AG09319 (cell line): ENCODE measurements at places on chromosomes 16 and 17.

DNA sequence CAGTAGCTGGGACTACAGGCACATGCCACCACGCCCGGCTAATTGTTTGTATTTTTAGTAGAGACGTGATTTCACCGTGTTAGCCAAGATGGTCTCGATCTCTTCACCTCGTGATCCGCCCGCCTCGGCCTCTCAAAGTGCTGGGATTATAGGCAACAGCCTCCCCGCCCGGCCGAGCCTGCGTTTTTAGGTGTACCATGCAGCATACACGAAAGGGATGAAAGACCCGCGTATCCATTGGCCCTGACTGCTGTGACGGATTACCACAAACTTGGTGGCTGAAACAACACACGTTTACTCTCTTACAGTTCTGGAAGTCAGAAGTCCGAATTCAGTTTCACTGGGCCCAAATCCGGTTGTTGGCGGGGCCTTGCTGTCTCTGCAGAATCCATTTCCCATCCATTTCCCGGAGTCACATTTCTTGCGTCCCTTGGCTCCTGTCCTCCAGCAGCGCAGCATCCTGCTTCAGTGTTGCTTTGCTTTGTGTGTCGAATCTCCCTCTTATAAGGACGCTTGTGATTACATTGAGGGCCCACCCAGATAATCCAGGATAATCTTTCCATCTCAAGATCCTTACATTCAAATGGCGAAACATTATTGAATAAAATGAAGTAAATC is 8.3 kb upstream of the GUCY2D start:
- DNase-seq = no peak

GRCh38 chr17:13176436-13176835 is 158.6 kb upstream of the ELAC2 start:
- no peak for DNase-seq

DNA sequence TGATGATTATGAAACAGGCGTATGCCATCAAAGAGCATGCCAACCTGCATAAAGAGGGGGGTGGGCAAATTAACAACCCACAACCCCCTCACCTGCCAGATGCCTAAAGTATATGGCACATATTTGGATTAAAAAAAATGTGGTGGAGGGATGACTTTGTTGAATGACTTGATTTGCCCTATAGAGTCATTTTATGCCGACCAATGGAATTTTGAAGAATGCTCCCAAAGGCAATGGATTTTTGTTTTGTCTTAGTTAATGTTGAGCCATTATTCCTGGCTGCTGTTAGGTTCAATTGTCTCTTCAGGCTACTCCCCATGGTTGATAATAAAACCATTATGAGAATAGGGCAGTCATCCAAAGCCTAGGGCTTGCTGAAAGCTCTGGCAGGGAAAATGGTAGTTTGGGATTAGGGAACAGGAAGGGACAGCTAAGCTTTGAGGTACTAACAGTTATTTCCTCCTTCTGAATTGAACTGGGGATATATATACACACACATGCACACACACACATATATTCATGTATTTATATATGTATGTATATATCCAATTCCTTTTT is 5.8 kb upstream of the CHCT1 start:
- no peak for DNase-seq

- no peak for DNase-seq
These were observed 69.4 kb downstream of the NTN1 start for GRCh38 chr17:9090641-9091096.

- no peak for DNase-seq
These were observed 63.3 kb downstream of the RNF213 start for GRCh38 chr17:80323982-80324381.

- no peak for DNase-seq
These were observed 939 bp downstream of the BCL6B start for GRCh38 chr17:7023576-7024401.

- no peak for DNase-seq
These were observed 14.6 kb upstream of the TMEM92 start for GRCh38 chr17:50259477-50260324.

GRCh38 chr16:19118938-19119431 is 5.2 kb downstream of the ITPRIPL2 start:
- DNase-seq = no peak

DNA sequence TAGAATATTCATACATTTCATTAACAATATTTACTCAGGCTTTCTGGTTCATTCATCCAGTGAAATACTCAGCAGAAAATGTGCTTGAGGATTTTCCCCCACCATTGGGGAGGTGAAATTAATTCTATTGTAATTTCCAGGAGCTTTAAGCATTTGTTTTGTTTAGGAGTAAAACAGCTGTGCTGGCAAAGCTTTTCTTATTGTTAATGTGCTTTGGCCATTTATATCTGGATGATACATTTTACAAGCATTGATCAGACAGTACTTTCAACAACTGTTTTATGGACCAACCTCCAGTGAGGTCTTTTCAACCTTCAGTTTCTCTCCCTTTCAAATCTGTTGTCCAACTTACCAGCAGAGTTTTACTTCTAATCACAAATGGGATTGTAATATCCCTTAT is 672.4 kb downstream of the CDH11 start:
- no peak for DNase-seq

- DNase-seq = no peak
These were observed 2.2 kb downstream of the NT5M start for GRCh38 chr17:17305281-17305801.

GRCh38 chr16:5865236-5865635 is 767.6 kb upstream of the EEF2KMT start:
- DNase-seq = no peak

DNA sequence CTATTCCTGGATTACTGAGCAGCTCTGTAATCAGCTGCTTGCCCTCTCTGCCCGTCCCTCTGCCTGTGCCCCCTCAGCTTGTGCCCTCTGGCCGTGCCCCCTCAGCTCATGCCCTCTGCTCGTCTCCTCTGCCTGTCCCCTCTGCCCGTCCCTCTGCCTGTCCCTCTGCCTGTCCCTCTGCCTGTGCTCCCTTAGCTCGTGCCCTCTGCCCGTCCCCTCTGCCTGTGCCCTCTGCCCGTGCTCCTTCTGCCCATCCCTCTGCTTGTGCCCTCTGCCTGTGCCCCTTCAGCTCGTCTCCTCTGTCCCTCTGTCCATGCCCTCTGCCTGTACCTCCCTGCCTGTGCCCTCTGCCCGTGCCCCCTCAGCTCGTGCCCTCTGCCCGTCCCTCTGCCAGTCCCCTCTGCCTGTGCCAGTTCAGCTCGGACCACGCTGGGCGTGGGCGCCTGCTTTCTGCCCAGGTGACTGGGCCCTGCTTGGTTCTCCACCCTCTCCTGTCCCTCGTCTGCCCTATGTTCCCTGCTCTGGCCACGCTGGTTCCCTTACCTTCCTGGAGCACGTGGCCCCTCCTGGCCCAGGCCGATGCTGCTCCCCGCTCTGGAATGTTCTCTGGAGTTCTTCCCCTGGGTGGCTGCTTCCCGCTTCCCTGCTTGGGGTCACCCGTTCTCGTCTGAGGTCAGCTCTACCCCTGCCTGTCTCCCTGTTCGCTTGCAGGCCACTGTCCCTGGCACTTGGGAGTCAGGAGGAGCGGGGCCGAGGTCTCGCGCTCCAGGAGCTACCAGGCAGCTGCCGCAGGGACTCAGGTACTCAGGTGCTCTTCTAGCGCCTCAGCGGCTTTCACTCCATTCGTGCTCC is 63.9 kb downstream of the BANP start:
- no peak for DNase-seq

GRCh38 chr17:19398301-19399181 is 11.6 kb upstream of the MFAP4 start:
- DNase-seq = no peak

- DNase-seq = no peak
These were observed 313.3 kb downstream of the FOXL1 start for GRCh38 chr16:86891631-86892030.

- DNase-seq = no peak
These were observed 45.7 kb downstream of the VAT1L start for GRCh38 chr16:77833921-77834634.

DNA sequence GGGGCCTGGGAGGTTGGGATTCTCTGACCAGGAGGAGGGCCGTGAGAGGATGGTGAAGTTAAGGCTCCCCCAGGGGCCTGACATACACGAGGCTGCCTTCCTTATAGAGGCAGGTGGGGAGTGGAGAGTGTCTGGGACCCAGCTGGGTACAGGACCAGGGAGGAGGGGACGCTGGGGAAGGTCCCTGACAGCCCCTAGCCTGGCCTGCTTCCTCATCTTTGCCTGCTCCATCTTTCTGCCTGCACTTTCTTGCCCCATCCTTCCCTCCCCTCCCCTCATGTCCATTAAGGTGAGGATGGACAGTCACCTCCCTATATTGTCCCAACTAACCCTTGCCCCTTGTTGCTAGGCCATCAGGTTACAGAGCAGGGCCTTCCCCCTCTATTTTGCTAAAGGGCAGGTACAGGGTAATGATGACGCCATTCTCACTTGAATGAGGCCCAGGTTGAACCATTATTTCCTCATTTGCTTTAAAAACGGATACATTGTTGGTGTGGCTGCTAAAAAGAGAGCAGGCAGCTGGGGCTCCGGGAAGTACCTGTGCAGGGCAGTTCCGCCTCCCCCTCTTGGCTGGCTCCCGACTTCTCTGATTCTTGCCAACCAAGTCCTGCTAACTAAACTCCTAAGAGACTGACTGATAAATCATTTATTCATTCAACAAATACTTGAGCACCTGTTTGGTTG is 1.3 kb downstream of the C17orf99 start:
- no peak for DNase-seq

GRCh38 chr17:67198131-67198530 is 46.9 kb downstream of the HELZ start:
- no peak for DNase-seq

DNA sequence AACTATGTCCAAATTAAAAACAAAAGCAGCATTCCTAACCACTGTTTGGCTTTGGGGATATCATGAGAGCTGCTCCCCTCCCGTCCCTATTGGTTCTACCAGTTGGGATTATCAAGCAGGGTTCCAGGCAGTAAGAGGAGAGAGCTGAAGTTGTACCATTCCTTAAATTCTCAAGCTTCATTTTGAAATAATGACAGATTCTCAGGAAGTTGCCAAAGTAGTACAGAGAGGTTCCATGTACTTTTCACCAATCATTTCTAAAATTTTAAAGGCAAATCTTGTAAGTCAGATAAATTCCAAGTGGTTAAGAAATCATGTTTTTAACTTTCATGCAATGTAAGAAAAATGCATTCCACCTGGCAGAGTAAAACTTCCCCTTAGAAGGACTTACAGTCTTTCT is 36.9 kb downstream of the TEX2 start:
- DNase-seq = no peak

- no peak for DNase-seq
These were observed 43.4 kb downstream of the HNF1B start for GRCh38 chr17:37701496-37701898.

DNA sequence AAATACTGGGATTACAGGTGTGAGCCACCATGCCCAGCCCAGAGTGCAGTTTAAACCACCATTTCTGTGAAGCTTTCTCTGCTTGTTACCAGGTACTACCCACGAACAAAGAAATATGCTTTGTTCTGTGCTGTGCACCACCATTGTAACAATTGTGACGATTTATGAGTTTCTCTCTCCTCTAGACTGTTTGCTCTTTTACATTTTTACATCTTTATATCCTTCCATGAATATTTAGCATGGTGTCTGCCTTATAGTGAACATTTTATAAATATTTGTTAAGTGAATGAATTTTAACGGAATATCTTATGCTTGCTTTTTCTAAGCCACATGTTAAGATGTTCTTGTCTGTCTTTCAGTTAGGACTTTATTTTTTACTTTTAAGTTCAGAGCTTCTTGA is 60.3 kb downstream of the OMG start:
- DNase-seq = no peak

GRCh38 chr17:81388091-81388611 is 7.1 kb upstream of the BAHCC1 start:
- DNase-seq = no peak

DNA sequence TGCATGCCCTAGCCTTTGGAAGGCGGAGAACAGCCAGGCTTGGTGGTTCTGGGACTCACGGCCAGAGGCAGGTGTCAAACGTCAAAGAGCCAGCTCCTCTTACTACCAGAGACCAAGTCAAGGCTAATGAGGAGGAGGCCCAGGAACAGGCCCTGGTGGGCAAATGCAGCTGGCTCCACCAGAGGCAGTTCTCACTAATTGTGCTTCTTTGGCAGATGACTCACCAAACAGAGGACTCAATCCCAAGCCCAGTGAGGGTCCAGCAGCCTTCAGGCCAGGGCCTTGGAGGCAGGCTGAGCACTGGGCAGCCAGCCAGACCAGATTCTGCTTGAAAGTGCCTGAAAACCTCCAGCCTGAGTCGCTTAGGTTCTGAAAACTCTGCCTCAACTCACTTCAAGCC is 336.5 kb upstream of the CDH5 start:
- no peak for DNase-seq

- DNase-seq = no peak
These were observed at the start of gene RARA for GRCh38 chr17:40309031-40309948. RARA (plus strand) TSS chr17:40309180; CDS start chr17:40331219, 22,039 bp downstream.

- no peak for DNase-seq
These were observed 21.5 kb downstream of the UBE2G1 start for GRCh38 chr17:4344926-4345325.

DNA sequence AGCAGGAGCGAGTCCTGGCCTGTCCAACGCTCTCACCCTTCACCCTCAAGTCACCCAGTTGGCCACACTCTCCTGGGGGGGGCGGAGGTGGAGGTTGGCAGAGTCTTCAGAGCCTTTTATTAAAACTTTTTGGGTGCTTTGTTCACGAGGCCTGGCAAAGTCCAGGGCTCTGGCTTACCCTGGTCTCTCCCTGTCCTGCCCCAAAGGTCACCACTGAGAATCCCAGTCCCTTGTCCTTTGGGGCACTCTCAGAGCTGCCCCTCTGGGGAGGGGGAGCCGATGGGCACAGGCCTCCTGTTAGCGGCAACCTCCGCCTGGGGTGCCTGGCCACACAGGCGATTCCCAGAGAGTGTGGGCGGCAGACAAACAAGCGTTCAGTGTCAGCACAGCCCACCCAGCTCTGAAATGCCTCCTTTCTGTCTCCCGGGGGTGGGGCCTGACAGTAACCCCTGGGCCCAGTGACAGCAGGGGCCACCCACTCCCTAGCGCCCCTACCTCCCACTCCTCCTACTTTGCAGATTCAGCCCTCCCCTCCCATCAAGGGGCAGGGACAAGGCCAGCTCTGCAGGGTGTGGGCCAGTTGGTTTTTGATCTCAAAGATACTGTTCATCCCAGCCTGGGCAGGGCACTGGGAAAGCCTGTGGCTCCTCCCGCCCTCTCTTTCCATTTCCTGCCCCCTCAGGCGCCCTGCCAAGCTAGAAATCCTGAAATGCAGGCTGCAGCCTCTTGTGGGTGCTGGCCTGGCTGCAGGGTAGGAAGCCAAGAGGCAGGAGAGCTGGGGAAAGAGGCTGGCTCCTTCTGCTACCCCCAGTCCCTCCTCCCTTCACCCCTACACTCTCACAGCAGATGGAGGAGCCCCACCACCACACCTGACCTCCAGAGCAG is 36.6 kb upstream of the EMP2 start:
- DNase-seq = peak; percentile 10

GRCh38 chr17:17093764-17094163 is 51.5 kb downstream of the MPRIP start:
- DNase-seq = no peak

GRCh38 chr16:68529931-68530701 is 9.0 kb upstream of the ZFP90 start:
- DNase-seq = peak; percentile 54
